ENCODE measurements at places on chromosomes 7 and 10.

DNA sequence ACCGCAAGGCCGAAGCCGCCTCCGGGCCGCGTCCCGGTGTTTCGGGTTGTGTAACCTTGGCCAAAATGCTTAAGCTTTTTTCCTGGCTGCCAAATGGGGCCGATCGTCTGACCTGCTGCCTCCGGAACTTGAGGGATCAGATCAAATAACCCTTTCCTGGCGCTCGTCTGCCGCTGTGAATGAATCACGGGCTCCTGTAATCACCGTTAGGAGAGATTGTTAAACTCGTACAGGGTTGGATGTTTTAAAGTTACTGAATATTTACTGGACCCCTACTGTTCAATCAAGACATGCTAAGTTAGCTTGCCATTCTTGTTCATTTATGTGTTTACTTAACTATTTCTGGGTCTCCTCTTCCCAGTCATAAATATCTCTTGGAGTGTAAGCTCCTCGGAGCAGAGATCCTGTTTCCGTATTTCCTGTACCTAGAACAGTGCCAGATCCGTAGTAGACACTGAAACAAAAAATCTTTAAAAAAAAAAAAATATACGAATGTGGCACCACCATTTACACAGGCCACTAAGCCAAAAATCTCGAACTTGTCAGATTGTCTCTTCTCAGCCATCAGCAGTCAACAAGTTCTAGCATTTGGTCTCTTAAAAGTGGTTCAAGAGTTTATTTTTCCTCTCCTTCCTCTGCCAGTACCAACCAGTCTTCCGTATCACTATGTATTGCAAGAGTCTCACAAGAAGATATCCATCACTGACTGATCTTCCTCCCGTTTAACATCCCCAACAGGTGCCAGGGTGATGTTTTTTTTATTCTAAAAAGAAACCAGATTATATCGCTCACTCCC lies 650 bp upstream of the TM9SF3 start:
- peak; percentile 55 for DNase-seq

- no peak for DNase-seq
Observed at GRCh38 chr7:114917211-114917839, 4.6 kb upstream of the MDFIC start.

DNA sequence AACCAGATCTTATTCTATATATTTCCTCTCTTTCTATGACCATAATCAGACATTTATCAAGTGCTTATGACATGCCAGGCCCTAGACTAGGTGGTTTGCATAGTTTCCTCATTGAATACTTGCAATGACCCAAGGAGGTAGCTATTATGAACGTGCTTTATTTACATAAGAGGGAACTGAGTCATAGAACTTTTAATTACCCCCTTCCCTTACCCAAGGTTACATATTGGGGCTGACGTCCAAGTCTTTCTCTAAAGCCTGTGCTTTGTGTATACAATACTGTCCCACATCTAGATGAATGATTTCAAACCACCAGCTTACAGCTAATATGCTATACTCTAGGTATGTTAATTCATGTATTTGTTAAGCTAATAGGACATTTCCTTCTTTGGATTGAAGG lies 91.9 kb upstream of the NPY start:
- DNase-seq, result no peak

- DNase-seq, result no peak
Observed at GRCh38 chr7:25482631-25483030, 254.3 kb upstream of the NPVF start.

- no peak for DNase-seq
Observed at GRCh38 chr7:33880787-33881186, 24.6 kb upstream of the BMPER start.

DNA sequence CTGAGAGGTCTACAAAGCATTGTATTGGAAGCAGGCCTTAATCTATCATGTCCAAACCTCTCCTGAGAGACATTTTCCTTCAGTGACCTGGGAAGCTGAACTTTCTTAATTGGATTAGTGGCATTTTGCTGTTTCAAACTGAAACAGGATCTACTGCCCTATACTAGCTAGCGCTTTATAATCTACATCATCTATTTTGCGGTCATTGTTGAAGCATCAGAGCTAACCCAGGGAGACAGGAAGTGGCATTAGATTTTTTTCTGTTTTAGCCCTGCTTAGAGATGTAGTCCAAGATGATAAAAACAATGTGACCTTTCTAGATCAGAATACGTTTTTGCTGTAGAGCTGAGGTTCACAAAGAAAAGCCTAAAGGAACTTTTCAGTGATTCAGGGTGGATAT lies 147.4 kb upstream of the AGR3 start:
- DNase-seq, result no peak

DNA sequence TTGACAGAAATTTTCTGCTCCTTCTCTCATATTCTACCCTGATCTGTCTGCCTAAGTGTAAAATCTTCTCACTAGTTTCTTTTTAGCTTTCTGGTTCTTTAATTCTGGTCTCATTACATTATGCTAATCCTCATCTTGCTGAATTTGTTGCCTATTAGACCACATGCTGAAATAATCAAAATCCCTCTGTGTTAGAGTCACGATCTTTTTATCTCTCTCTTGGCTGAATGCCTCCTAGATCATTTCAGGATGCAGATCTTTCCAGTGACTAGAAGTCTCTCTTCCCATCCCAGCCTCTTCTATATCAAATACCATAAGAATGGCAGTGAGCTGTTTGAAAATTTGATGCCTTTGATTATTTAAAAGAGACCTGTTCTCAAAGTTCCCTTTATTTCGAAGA lies 661.9 kb downstream of the SORCS1 start:
- no peak for DNase-seq

DNA sequence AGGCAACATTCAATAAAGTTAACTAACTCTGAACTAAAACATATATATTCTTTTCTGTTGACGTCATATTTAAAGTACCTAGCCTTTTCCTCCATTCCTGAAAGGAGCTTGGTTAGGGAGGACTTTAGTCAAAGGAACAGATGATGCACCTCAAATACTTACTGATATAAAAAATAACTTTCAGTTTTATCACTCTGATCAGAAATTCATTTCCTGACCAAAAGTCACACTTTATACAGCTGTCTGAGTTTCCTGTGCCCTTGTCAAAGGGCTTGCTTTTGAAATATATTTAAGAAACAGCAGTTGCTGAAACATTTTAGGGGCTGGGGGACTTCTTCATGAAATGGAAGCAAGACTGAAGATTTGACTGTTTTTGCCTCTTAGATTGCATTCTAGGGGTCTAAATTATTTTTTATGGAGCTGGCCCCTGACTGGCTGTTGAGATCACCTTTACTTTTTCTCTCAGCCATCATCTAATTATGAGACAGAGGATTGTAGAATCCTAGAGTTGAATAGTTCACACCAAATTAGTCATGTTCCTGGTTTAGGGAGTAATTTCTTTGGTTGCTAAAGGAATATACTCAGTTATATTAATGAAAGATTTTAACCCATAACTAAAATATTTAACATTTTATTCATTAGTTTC lies 46.6 kb downstream of the GLCCI1 start:
- DNase-seq, result no peak

GRCh38 chr10:79084012-79084971 lies 15.5 kb downstream of the ZMIZ1 start:
- no peak for DNase-seq

GRCh38 chr10:103501186-103501585 lies 7.7 kb downstream of the NEURL1 start:
- no peak for DNase-seq

- DNase-seq, result no peak
Observed at GRCh38 chr10:65430979-65431378, 1494.9 kb upstream of the LRRTM3 start.

DNA sequence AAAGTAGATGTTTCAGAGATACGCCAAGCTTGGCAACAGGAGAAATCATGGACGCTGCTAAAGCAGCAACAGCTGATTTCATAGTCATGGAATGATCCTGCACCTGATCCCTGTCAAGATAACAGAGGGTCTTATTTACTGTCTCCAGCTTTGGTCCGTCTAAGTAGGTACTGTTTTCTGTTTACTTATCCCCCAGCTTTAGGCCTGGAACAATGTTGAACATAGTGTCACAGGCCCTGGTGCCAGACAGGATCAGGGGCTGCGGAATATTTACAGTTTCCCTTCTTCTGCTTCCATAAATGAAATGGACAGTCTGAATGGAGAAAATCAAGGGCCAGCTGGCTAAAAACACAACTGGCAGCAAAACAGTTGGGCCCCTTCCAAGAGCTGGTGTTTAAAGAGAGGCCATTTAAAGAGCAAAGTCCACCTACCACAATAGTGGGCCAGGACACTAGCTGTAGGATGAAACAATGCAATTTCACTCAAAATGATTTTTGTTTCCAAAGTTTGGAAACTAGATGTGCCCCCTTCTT lies 2.9 kb downstream of the GPR37 start:
- DNase-seq, result no peak

GRCh38 chr7:41955893-41956675 lies 253.2 kb upstream of the INHBA start:
- DNase-seq, result no peak

DNA sequence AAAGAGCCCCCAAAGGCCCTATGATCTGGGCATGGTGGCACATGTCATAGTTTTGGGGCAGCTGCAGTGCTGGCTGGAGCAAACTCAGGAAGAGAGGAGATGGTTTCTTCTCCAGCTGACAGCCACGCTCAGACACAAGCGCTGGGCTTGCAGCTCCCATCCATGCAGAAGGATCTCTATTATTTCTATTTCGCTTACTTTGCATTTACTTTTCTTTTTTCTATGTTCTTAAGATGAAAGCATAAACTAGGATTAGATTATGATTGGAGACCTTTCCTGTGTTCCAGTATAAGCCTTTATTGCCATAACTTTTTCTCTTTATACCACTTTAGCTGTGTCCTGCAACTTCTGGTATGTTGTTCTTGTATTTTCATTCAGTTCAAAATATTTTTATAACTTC lies 5.0 kb downstream of the JAKMIP3 start:
- DNase-seq, result no peak

DNA sequence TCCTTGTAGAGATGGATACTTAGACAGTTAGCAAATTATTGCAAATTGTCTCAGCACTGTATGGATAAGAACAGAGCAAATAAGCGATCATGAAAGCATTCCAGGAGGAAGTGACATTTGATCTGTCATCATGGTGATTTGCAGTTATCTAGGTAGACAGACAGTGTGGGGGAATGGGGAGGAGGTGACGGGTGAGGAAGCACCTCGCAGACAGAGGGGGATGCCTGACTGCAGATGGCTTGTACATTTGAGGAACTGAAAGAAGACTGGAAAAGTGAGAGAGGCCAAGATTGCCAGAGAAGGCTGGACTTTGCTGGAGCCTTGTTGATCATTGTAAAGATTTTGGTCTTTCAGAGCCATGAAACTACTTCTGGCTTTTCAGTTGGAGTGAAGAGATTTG lies 318.2 kb upstream of the CELF2 start:
- DNase-seq, result no peak

GRCh38 chr10:93652857-93653256 lies 40.5 kb downstream of the PDE6C start:
- no peak for DNase-seq
